NCI-H774 (cell line): ENCODE measurements at places on chromosomes 7 and 10.

DNA sequence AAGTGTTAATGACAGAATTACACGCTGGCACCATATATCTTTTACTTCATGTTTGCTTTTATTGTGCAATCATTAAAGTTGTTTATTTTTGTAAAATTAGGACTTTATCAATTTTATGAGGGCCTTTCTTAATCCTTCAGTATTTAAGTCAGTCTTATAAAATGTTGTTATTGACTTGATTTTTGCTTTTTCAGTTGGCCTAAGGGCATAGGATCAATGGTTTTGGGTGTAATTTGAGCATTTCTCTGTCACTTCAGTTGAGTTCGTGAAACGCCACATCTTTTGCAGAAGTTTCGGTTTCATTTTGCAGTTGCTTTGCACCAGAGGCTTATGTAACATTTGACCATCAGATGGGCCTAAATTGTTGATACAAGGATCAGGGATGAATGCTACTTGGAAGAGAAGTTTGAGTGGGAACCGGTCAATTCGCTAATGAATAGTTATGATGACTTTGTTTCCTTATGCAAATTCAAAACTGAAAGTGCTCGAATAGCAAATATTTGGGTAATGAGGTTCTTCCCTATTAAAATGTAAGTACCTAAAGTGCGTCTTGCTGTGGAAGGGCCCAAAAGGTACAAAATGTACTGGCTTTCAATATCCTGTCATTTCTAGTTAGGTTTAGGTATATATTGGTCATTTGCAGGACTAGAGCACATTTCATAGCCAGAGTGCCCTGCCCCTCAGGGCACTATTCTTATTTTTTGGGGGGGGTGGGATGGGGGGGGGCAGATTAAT, 340.9 kb downstream of the LRMDA start:
- peak; percentile 49 for DNase-seq

DNA sequence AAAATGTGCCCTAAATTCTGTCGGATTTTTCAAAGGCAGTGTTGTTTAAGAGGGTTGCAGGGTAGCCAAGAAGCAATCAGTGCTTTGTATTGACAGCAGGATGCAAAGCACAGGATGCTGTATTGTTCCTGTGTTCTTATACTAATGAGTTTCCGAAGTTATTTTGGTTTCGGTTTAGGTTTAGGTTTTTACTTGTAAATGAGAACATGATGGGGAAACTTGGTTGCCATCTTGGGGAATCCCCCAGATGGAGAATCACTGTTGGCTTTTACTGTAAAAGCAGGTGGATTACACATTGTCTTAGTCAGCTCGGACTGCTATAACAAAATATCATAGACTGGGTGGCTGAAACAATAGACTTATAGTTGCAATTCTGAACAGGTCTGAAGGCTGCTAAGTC, 72.1 kb downstream of the INHBA start:
- DNase-seq: no peak

GRCh38 chr10:80529604-80530003, 8.1 kb upstream of the SH2D4B start:
- DNase-seq: no peak

DNA sequence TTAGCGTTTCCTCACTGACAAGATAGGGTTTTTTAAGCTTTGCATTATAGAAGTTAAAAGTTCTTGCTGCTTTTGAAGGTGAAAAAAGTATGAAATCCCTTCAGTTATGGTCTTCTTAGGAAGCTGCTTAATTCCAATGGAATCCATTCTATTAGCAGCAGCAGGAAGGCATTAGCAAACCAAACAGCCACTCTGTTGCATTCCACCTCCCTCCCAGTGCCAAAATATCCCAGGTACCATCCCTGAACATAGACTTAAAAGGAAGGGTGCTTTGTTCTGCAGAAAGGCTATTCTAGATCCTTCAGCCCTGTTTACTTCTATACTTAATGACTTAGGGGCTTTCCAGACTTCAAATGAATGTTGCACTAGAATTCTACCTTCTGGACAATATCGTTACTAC, 23.8 kb downstream of the ENO4 start:
- no peak for DNase-seq

- DNase-seq: no peak
Measured at GRCh38 chr7:108424013-108424412, 32.2 kb downstream of the NRCAM start.

DNA sequence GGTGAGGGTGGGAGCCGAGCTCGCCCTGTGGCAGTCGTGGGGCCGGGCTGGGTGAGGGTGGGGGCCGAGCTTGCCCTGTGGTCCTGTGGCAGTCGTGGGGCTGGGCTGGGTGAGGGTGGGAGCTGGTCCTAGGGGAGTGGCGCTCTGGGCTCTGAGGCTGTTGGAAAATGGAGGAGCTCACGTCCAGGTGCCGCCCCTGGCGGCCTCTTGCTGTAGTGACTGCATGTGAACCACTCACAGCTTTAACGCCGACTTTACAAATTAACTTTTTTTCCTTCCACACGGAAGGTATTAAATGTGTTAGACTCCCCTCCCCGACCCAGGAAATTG, 312.6 kb downstream of the WDR37 start:
- no peak for DNase-seq

- peak; percentile 57 for DNase-seq
Measured at GRCh38 chr7:30226614-30227268, 57.7 kb upstream of the ZNRF2 start.

DNA sequence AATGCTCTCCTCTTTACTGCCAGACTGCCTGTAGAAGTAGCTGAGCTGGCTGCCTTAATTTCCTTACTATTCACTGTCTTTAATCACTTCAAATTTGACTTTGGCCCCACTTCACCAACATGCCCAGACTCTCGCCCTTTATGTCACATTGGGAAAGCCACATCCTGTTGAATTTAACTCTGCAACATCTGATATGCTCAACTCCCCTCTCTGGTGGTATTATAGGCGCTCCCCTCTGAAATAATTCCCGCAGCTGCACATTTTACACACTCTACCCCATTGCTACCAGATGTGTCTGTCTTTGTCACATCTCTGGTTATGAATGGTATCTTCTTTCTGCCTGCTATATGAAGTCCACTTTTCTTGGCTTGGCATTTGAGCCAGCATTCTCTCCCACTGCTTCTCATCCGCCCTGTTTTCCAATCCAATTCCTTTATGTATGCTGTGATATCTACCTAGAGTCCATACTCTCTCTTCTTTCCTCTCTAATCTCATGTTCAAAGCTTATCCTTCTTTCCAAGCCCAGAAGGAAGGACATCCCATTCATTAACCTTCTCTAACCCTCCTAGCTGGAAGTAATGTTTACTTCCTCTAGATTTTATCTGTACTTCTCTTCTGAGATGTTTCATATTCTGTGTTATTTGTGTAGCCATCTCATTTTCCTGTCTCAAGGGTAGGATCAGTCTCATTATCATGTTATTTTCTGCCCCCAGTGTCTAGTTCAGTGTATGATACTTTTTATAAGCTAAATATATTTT, 134.5 kb downstream of the ST7 start:
- no peak for DNase-seq

- no peak for DNase-seq
Measured at GRCh38 chr10:15220445-15220844, 52.0 kb upstream of the NMT2 start.

- DNase-seq: no peak
Measured at GRCh38 chr10:46560952-46561351, 4.5 kb upstream of the GPRIN2 start.
